ENCODE measurements at places on chromosomes 2 and 18. TPM values are rescaled to one million over a fixed set of nuclear protein-coding genes. Genes with fewer than 3 reads are reported as not detected.

Gene UCN
- total RNA-seq = 2.1 TPM

DNA sequence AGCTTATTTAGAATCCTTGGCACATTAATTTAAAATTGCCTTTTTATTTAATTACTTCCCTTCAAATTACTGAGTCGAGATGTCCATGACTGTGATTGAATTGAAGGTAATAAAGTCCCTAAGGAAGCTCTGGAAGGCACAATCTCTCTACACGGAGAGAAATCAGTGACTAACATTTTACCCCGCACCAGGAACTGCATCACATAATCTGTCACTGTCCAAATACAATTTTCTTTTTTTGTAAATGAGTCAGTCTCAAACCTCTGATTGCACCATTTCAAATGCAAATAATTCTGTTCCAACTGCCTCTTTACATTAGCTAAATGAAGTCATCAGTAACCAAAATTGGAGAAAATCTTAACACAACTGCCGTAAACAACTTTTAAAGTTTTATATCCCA, 311.9 kb downstream of the CCDC178 start:
- no peak for DNase-seq

- no peak for DNase-seq
These were observed 135.0 kb downstream of the ANTXR1 start for GRCh38 chr2:69147841-69148533.

GRCh38 chr2:44931198-44931780, 10.2 kb upstream of the SIX3 start:
- peak; percentile 60 for DNase-seq

Gene MALL
- 19.6 TPM for total RNA-seq

- DNase-seq = no peak
These were observed 1250.1 kb upstream of the GYPC start for GRCh38 chr2:125405816-125406215.

DNA sequence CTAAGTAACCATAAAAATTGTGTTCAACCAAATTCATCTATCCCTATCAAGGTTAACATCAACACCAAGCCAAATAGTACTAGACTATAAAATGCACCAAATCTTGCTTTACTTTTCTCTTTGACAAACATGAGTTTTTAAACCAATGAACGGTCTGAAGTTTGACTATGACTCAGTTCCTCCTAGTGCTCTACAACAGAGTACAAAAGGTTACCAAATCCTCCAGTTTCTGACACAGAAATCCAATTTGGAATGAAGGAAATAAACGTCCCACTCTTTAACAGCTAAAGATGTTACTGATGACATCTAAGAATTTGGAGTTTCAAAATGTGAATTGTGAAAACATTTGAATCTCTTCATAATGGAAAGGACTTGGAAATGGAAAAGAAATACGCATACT, 11.8 kb upstream of the ACVR1 start:
- no peak for DNase-seq

Gene TUBA4B
- total RNA-seq = not detected

DNA sequence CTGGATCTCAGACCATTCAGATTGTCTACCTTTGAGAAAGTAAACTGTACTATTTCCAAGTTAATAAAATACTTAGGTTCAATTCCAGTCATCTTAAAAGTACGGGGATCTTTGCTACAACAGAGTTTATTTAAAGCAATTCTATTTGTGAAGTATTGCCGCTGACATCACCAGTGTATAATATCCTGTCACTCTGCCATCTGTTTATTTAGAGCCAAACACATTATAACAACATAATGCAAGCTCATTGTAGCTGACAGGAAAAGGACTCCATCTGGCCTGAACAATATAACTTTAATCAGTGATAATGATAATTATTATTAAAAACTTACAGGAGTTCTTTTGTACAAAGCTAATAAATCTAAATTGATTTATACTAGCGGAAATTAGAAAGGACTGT, 786.8 kb downstream of the ERBB4 start:
- no peak for DNase-seq

DNA sequence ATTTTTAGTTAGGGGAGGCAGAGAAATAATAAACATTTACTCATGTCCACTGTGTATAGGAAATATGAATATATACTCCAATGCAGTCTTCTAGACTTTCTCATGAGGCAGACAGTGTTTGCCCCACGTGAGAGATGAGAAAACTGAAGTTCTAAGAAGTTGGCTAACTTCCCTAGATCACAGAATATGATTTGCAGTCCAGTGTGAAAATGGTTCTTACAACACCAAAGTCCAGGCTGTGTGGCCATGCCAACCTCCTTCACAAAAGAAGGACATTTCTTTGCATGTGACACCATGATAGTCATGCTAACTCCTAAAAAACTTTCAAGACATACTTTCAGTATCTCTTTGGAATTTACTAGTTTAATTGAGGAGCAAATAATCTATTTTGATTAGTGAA, 143.7 kb downstream of the IRS1 start:
- DNase-seq = no peak

Gene TBC1D8
- 52.3 TPM for total RNA-seq

Gene LHCGR
- total RNA-seq = 0.24 TPM

DNA sequence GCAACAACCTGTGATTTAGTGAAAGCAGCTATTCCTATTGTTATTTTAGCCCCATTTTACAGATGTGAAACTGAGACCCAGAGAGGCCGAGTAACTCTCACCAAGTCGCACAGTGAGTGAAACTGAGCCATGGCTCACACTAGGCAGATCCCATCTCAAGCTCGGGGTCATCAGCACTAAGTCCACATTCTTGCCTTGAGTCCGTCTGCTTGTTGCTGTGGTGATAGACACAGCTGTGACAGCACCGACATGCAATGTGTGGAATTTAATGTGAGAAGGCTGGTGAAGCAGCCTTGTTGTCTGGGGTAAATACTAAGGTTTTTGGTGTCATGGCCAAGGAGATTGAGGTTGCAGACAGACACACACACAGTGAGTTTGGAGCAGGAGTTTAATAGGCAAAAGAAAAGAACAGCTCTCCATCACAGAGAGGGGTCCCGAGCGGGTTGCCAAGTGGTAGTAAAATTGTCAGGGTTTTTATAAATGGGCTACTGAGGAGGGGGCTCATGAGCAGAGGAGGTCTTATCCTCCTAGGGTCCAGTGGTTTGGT, 40.2 kb upstream of the GMCL1 start:
- no peak for DNase-seq

DNA sequence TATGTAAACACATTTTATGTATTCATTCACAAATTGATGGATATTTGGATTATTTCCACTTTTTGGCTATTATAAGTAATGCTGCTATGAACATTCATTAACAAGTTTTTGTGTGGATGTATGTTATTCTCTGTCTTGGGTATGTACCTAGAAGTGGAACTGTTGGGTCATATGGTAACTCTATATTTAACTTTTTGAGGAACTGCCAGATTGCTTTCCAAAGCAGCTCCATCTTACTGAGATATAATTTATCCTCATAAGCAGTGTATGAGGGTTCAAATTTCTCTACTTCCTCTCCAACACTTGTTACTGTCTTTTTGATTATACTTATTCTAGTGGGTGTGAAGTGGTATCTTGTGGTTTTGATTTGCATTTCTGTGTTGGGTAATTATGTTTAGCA, 7.1 kb upstream of the EML6 start:
- no peak for DNase-seq

Gene BOLL
- not detected for total RNA-seq

Gene GALNT5
- total RNA-seq = 0.35 TPM

GRCh38 chr2:120737340-120738101, 1.9 kb downstream of the GLI2 start:
- DNase-seq = no peak

DNA sequence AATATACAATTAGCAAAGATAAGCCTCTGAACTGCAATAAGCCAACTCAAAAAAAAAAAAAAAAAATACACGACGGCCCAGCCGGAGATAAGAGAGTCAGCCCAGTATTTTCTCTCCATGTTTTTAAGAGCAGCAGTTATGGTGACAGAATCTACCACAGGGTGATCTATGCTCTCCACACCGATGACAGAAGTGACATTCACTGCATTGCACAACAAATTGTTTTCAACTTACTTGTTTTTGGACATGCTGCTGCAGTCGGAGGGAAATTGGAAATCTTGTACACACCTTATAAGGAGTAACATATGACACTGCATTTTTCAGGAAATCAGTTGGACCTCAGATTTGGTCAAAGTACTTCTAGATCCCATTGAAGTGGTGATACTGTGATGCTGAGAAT, 23.3 kb upstream of the APOB start:
- no peak for DNase-seq

Gene SAG
- not detected for total RNA-seq

Gene CRACDL
- total RNA-seq = 3.3 TPM

Gene REG1B
- not detected for total RNA-seq

DNA sequence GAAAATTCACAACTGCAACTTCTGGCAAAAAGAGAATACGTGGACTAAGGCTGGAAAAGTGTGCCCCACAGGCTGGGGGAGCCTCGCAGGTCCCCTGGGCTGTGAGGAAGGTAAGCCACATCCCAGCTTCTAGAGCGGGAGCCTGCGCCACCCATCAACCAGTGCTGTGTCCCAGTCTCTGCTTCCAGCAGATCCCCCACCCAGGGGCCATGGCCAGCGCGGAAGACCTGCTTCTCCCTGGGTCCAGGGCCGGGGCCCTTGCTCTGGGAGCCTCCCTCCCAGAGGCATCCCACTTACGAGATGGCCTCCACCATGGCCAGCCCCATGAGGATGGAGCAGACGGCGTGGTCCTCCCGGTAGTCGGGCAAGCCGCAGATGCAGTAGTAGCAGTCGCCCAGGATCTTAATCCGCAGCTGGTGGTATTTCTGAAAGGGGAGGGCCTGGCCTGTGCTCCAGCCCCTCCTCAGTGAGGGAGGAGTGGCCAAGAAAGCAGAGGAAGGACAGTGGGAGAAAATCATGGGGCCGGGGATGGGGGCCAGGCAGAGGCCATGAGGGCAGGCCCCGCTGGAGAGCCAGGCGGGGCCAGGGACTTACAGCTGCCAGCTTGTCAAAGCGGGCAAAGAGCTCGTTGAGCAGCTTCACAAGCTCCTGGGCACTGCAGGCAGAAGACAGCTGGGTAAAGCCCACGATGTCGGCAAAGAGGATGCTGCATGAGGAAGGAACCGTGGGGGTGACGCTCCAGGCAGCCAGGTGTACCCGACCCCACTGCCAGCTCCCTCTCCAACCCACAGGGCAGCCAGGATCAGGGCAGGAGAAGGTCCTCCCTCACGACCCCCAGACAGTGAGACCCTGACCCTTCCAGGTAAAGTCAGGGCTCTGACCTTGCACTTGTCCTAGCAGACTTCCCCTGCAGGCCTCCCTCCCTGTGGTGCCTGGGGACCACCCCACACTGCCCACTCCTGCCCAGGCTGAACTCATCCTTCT, 48.0 kb downstream of the CENPO start:
- DNase-seq = no peak

Gene CDK15
- 0.22 TPM for total RNA-seq

Gene MBD5
- total RNA-seq = 32.4 TPM

- no peak for DNase-seq
These were observed 499.9 kb downstream of the ZEB2 start for GRCh38 chr2:144020047-144020446.

DNA sequence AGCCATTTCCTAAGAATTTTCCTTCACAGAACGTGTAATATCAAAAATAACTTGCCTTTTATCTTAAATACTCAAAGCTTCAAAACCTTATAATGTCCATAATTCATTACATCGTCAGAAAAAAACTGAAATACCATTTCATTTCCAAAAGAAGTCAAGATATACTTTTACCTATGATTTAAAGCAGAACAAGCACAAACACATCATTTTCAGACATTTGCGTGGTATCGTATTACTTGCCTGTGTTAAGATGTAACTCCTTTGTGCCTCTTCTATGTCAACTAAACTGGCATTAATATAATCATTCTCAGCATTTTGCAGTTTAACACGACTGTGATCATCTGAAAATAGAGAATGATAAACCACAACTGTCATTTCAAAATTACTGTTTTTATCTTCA, 47.5 kb downstream of the PTPN2 start:
- no peak for DNase-seq

Gene COL4A3
- 1.6 TPM for total RNA-seq

DNA sequence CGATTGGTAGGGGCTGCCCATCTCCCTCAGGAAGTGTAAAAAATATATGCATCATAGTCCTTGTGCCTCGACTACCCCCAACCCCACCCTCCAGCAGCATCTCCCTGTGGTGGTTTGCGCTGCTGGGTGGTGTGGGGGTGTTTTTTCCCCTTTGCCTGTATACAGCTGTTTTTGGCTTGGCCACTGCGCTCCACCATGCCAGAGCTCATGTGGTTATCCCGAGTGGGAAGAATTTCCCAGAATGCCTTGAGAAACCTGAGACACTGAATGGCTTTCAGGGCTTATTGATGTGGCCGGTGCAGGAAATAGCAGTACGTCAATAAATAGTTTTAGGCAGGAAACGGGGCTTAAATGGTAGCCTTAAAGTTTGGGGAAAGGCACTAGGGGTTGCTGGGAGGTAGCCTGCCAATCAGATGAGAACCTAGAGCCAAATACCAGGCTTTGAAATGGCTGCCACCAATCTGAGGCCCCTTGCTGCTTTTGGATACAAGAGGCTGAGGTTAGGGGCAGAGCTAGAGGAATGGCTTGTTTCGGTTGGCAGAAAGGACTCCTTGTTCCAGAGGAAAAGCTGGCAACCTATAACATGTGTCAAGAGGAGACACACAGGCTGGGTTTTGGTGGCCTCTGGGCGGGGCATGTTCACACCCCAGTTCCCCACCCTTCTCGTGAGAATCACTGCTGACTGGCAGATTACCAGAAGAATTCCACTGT, 144.1 kb downstream of the SMAD7 start:
- DNase-seq = peak; percentile 70

DNA sequence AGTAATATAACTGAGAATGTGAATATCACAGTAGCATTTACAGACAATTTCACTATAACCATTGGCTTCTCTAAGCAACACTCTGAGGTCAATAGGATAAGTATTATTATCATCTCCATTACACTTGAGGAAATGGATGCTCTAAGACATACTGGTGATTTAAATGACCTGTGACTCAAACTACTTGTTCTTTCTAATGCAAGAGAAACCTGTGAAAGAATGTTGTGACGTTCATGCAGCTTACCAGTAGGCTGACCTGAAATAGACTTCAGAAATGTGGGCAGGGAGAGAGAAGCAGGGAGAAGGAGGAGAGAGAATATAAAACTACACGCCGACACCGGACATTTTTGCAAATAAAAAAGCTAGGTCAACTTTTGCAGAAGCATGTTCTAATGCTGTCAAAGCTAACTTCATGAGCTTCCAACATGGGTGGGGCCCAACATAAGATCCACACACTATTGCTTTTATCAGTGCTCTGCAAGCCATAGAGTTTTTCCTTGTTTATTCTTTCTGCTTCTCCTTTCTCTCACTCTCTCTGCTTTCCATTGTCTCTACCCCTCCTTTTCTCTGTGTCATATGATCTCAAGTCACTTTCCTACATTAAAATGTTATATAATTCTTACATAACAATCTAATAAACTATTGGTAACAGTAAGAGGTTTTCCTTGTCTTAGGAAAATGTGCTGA, 217.6 kb upstream of the FN1 start:
- DNase-seq = no peak

- DNase-seq = no peak
These were observed 186.2 kb downstream of the SNTG2 start for GRCh38 chr2:1136846-1137245.

Gene NRP2
- total RNA-seq = 11.7 TPM

DNA sequence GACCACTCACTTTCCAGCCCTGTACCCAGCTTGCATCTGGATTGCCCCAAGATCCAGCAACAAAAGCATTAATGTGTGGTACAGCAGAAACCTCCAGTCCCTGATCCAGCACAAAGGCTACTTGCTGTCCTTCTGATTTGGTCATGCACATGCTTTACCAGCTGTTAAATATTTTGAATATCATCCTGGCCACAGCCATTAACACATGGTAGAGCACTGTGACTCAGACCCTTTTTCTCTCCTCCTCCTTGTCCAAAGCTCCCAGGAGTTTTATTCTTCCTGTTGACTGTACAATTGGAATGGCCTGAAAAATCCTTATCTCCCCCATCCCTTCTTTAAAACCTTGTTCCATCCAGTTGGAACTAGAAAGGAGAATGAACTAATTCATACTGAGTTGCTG, 419.7 kb upstream of the TNP1 start:
- no peak for DNase-seq

Data from cardiac septum (tissue), 1 donor.